Anterior cingulate cortex (tissue), 58 donors: ENCODE measurements at places on chromosomes 5 and 9.

DNA sequence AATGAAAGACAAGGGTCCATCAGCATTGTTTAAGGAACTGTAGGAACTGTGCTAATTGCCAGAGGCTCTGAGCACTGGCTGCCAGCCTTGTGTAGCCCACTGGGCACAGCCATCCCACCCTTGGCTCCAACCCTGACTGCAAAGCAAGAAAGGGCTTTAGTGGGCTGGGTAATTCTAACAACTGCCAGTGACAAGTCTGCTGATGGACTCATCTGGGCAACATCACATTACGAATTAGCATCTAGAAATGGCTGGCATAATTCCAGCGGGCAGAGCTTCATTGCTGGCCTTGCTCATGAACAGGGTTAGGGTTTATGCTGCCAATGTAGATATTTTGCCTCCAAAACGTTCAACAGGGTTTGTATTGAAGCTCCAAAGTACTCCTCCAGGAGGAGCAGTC, 326.9 kb downstream of the ARHGEF28 start:
- DNase-seq, result no peak

DNA sequence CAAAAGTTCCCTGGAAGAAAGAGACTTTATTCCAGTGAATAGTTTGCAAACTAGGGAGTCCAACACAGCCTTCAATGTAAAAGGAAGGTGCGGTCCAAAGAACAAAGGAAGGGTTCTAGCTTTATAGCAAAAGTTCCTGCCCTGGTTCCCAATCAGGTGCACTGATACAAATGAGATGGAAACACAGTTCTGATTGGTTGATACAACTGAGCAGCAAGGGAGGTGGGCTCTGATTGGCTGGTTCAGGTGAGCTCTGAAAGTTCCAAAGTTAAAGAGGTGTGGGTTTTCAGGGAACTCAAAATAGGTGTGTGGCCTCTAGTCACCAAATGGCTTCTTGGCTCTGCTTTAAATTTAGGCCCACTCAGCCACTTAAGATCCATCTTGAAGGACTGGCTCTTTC, 43.1 kb downstream of the P4HA2 start:
- DNase-seq, result no peak

GRCh38 chr9:127694890-127695720, 11.7 kb upstream of the CFAP157 start:
- no peak for DNase-seq

GRCh38 chr9:33374634-33375237, 27.6 kb downstream of the AQP7 start:
- peak; percentile 20 for DNase-seq

- DNase-seq, result peak; percentile 13
Observed at GRCh38 chr5:61277190-61277589, 54.9 kb upstream of the ZSWIM6 start.

DNA sequence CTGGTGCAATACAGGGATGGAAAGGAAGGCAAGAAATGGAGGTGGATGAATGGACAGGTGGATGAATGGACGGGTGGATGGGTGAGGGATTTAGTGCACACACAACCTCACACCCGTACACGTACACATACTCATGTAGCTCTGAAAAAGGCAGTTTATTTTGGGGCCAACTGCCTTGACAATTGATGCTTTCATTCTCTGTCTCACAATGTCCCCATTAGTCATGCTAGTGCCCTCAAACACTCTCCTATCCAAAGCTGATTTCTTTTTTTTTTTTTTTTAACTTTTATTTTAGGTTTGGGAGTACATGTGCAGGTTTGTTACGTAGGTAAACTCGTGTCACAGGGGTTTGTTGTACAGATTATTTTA, 495.0 kb downstream of the DMAC1 start:
- DNase-seq, result no peak

DNA sequence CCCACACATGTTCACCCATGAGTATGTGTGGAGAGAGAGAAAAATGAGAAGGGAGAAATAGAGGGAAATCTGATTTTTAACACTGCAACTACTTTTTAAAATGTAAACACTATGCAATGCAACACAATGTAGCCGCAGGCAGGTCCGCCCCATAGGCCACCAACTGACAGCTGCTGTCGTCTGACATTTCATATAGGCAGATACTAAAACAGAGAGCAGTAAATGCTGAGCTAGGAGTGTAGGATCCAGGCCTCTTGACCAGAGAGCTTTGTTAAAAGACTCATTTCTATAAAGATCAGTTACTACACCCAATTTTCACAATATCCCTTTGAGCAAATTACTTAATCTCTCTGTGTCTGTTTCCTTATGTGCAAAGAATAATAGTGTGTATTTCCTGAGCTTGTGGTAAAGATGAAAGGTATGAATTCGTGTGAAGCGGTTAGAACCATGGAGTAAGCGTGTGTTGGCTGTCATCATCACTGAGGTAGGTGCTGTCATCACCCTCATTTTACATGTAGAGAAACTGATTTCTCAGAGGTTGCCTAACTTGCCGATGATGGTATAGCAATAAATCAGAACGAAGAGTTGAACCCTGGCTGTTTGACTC, 55.2 kb upstream of the PDE8B start:
- no peak for DNase-seq

GRCh38 chr9:129071526-129072126, 9.3 kb upstream of the DOLPP1 start:
- no peak for DNase-seq

DNA sequence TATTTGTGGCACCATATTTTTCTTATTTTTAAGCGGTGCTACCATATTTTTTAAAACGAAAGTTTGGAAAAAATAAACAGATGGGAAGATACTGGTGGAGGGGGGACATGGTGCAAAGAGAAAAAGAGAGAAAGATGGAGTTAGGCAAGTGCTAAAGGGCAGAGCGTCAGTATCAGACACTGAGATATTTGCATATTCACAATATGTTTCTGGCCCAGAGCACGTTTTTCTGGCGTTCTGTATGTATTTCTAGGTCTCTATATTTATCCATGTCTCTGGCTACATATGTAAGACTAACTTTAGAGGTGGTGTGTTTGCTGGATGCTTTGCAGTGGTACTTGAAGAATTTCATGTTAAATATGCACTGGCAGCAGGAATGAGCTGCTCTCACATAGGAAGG, 414.0 kb downstream of the TLE4 start:
- DNase-seq, result no peak

GRCh38 chr9:73892335-73892734, 604.8 kb upstream of the RORB start:
- DNase-seq, result no peak

DNA sequence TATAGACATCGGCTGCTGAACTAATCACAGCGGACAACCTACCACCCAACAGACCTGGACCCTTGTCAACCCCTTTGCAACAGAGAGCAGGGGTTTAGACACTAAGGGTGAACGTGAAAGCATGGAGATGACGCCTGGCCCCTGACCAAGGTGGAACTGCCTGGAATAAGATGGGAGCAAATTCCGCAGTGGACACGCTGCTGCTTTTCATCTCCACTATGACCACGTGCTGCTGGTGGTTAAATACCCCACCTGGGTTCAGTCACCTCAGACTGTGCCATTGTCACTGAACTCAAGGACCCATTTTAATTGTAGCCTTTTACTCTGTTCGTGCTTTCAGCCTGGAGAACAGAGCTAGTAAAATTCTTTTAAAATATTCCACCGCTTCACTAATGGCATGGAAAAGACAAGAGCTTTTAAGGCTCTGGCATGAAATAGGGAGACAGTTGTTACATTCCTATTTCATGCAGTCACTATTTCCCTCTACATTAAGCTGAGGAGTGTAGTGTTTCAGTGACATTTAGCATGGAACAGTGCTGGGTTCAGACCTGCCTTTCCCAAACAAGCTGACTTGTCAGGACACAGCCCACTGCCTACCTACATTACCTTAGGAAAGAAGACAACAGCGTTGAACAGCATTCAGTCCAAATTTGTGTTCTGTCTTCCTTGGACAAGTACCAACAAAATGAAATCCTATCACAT, 96.8 kb downstream of the ANKRD18B start:
- no peak for DNase-seq

DNA sequence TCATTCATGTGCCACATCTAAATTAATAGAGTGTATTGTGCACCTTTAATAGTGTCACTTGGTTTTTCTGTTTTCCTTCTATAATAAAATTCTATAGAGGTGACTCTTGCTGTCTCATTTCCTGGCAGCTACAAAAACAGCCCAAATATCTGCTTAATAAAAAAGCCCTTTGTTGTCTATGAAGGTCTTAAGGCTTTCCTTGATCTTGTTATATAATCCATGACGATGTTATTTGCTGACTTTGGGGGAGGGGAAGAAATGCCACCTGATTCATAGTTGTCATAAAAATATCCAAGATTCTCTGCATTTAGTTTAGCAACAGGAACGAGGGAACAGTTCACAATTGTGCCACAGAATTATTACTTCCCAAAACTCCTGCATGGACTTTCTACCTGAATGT, 31.3 kb downstream of the CPEB4 start:
- DNase-seq, result no peak

DNA sequence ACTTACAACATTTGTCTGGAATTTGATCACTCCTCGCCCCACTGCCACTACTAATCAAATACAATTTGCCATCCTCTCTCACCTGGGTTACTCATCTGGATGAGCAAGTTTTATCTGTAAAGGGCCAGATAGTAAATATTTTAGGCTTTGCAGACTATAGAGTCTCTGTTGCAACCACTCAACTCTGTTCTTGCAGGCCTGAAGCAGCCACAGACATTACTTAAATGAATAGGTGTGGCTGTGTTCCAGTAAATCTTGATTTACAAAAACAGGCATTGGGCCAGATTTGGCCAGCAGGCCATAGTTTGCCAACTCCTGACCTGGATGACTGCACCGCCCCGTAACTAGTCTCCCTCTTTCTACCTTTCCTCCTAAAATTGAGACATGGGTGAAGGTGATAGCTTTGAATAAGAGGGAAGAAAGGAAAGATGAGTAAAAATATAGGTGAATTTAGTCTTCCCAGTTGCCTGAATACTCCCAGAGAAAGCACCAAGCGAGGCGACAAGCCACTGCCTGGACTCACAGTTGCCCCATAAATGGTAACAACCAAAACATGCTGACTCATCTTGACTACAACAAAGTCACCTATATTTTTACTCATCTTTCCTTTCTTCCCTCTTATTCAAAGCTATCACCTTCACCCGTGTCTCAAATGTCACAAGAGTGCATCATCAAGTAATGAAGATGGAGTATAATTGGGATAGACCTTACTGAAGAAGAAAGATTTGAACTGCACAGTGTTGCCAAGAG, 32.5 kb upstream of the SCAMP1 start:
- DNase-seq, result no peak

DNA sequence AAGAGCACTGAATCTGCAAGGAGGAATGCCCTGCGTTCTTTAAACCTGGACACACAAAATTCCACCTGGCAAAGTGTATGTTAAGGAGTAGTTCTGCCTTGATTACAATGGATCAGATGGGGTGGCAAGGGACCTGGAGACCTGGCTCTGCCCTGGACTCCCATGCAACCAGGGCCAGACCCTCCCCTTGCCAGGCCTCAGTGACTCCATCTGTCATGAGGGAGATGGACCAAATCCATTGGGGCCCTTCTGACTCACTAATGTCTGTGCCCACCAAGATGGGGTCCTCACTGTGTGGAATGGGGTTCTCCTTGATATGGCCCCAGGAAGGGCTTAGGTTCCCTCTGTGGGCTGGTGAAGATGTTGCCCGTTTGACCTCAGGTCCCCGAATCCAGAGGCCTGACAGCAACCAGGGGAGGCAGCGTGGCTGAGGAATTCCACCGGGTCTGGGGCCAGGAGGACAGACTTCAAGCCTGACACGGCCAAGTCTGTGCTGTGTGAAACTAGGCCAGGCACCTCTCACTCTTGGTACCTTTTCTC, 100.3 kb downstream of the PAX5 start:
- no peak for DNase-seq

- no peak for DNase-seq
Observed at GRCh38 chr5:154243736-154244135, 53.2 kb downstream of the GALNT10 start.

- DNase-seq, result no peak
Observed at GRCh38 chr9:77896938-77897667, 134.5 kb downstream of the GNAQ start.

- no peak for DNase-seq
Observed at GRCh38 chr9:126692041-126692758, 78.5 kb downstream of the LMX1B start.

GRCh38 chr9:134324359-134325095, 1.7 kb upstream of the RXRA start:
- DNase-seq, result no peak

DNA sequence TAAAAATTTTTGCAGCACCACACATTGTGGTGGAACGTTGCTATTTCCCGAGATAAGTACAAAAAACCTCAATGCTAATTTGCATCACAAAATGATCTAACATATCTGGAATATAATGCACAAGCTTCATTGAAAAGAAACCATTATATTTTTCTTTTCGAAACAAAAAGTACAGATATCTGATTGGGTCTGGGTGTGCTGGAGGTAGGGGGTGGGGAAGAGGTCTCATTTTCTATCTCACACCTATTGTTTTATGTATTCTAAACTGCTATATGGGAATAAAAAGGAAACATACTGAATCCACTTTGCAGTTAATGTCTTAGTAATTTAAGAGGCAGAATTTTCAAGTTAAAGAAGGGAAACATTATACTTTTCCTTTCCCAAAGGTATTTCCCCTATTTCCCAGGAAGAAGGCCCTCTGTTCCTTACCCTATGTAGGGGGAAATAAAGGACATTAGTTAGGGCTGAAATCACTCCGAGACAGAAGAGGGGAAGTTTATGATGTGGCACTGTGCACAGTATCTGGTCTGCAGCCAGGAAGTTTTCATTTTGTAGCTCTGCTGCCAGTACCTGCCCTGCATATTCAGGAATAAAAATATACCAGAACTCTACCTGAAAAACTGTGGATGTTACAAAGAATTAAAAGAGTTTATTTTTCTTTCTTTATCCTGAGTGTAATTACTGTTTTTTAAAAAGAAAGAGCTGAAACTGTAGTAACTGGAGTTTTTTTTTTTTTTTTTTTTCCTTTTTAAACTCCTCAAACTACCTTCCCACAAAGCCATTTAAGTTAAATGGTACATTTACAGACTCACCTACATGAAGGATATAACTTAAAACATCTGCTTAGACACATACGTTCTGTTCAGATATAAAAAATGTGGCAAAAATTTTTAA, 7.4 kb downstream of the MEF2C start:
- DNase-seq, result no peak

DNA sequence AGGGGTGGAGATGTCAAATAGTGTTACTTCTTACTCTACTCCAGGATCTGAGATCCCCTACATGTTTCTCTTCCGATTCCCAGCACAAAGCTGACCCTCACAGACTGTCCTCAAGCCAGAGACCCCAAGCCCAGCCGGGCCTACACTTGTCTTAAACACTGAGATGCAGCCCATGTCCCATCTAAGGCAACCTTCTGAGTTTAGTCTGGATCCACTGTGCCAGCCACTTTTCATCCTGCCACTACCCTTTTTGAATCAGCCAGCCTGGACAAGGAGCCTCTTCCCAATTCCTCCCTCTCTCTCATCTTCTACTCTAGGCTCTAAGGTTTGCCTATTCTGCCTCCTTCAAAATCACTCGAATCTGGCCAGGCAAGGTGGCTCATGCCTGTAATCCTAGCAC, 6.2 kb upstream of the MYORG start:
- no peak for DNase-seq
